Left lobe of liver (tissue), 2 donors: ENCODE measurements at places on chromosomes 7 and 10. TPM values are rescaled to one million over a fixed set of nuclear protein-coding genes. Genes with fewer than 3 reads are reported as not detected.
A peak's percentile ranks its signal among the peaks of the same experiment; 100 is the strongest.

The GNGT1 gene
- total RNA-seq = not detected

The CALML5 gene
- not detected for total RNA-seq

The CPXM2 gene
- 0.45 TPM for total RNA-seq

The FAM149B1 gene
- 11.1 TPM for total RNA-seq

The DPCD gene
- 3.6 TPM for total RNA-seq

The CALHM1 gene
- not detected for total RNA-seq

The LRMDA gene
- total RNA-seq = 9.1 TPM

The CCDC6 gene
- 8.4 TPM for total RNA-seq

The LRIT1 gene
- not detected for total RNA-seq

The STEAP1 gene
- total RNA-seq = 5.5 TPM

The SFRP5 gene
- 6.4 TPM for total RNA-seq

The PPRC1 gene
- 6.9 TPM for total RNA-seq

The ZNF804B gene
- not detected for total RNA-seq

DNA sequence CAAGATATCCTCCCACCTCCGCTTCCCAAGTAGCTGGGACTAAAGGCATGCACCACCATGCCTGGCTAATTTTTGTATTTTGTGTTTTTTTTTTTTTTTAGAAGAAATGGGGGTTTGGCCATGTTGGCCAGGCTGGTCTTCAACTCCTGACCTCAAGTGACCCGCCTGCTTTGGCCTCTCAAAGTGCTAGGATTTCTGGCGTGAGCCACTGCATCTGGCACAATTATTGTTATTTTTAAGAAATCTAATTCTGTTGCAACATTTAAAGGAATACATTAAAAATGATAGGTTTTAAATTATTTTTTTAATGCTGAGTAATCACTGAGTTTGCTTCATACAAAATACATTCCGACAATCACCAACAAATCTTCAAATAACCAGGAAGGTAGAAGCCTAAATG is 178.1 kb upstream of the SEMA3E start:
- no peak for DNase-seq

DNA sequence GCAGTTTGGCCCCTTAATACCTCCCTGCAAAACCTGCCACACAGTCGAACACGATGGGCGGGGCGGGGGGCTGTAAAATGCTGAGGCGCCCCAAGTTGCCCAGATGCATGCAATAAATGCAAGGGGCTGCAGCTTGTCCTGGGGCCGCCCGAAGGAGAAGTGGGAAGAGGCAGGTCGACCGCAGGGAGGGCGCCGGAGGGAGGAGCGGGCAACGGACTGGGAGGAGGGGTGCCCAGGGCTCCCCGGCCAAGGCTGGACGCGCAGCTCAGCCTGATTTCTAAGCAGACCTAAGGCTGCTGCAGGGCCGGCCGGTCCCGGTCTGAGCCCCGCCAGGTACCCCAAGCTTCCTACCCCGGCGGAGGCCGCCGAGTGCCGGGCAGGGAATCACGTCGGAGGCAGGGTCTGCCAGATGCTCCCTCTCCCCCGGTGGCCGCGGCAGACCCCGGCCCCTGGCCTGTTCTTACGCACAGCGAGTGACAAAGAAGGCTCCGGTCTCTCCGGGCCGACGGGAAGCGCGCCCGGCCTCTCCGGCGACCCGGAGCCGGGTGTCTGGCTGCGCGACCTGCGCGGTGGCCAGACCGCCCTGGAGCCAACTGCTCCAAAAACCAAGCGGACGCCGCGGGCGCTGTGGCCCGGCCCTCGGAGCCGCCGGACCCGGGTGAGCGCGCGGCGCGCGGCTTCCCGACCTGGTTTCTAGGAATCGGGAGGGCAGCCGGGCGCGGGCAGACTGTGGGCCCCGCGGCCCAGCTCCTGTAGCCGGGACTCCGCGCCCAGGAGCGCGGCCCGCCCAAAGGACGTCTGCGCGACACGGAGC is 744 bp upstream of the EBF3 start:
- DNase-seq = peak; percentile 39

- no peak for DNase-seq
Observed at GRCh38 chr7:41046776-41047175, 656.1 kb downstream of the INHBA start.

DNA sequence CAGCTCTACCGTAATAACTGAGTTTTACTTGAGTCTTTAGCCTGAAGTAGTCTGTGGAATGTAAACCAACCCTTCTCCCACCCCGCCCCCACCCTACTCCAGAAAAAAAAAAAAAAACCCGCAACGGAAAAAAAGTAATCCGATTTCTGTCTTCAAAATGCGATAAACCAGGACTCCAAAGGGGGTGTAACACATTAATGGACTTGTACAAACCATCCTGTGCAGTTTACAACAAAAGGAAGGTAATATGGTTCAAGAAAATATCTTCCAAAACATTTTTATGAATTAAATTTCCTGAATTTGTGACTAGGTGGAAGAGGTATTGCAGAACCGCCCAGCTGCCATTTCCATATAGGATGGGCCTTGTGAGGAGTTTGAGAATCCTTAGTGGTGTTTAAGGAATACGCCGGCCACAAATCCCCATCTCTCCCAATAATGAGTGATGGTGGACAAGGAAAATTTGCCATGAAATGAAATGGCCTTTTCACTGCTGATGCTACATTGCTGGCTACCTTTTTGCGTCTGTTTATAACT is 10.6 kb downstream of the SKIDA1 start:
- no peak for DNase-seq

DNA sequence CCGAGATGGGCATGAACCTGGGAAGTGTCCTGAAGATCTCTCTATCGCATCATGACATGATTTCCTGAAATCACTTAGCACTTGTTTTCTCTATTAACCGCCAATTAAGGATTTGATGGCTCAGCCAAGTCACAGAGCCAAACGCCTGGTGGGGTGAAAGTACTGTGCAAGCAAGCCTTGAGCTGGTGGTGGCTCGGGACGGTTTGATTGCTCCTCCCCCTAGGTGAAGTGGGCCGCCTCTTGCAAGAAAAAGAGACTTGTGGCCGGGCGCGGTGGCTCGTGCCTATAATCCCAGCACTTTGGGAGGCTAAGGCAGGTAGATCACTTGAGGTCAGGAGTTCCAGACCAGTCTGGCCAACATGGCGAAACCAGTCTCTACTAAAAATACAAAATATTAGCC is 50.3 kb downstream of the COL26A1 start:
- no peak for DNase-seq

DNA sequence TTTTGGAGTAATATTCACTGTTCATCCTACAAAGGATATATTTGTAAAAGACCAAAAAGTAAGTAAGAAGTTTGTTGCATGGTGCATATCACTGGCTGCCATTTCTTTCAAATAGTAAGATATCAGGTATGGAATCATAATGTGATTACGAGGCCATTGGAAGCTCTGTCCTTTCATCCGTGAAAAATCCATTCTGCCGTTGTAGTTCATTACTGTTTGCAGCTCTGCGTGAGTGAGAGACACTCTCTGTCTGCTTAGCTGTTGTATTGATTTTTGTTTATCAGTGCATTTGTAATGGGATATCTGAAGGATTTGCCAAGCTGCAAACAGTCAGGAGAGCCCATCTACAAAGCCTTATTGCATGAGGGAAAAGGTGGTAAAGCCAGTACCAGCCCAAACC is 44.1 kb upstream of the SLC39A12 start:
- no peak for DNase-seq

- no peak for DNase-seq
Observed at GRCh38 chr10:26540601-26541000, 102.5 kb downstream of the APBB1IP start.

DNA sequence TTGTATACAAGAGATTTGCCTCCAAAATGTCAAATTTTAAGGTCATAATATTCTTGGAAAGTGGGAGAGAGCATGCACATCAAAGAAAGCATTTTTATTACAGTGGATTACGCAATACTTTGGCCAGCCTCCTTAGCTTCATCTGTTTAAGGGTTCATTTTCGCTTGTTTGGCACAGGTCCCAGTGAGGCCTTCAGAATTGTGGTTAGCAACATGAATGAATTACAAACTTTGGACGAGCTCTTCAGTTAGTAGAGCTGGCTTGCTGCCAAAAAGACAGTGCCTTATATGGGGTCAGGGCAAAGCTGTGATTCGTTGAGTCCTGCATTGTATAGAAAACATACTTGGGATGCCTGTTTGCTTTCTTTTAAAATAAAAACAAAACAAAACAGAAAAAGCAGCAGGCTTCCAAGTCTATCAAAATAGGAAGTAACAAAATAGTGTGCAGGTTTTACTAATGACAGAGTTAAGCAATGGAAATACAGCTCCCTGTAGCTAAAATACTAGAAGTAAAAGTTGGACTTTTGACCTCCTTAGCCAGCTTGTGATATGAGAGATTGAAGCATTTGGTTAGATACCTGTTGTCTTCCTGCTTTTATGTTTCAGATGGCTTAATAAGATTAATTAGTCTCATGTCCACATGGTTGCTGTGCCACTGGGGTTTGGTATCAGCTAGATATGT is 190.8 kb downstream of the MLLT10 start:
- DNase-seq = peak; percentile 90

DNA sequence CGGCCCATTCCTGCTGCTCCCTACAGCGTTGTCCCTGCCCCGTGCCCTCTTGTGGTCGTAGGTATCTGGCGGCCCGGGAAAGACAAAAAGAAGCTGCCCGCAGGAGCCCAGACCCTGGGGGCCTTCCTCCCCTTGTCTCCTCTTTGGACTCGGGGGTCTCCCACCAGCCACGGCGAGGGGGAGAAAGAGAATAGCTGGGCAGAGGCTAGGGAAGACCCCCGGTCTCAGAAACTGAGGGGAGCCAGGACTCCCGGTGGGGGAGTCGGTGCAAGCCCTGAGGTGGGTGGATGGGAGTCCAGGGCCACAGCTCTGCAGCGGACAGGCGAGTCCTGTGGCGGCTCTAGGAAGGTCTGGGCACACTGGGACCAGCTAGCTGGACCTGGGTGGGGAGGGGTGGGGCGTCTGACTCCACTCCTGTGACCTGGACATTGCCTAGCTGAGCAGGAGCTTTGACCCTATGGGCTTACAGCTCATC is 1.3 kb upstream of the SH2D4B start:
- no peak for DNase-seq

DNA sequence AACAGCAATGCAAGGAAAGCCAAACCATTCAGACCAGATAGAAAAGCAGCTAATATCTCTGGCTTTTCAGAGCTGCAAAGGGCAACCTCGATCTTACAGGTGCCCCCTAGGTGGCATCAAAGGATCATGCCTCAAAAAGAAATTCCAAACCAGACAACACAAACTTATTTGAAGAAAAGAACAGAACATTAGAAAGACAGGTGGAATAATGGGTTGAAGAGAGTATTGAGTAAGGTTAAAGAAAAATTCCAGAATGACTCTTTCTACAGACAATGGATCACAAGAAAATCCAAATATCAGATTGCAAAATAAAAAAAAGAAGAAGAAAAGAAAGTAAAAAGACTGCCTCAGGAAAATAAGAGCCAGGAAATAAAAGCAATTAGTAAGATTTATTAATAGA is 213.7 kb downstream of the ELMO1 start:
- no peak for DNase-seq

DNA sequence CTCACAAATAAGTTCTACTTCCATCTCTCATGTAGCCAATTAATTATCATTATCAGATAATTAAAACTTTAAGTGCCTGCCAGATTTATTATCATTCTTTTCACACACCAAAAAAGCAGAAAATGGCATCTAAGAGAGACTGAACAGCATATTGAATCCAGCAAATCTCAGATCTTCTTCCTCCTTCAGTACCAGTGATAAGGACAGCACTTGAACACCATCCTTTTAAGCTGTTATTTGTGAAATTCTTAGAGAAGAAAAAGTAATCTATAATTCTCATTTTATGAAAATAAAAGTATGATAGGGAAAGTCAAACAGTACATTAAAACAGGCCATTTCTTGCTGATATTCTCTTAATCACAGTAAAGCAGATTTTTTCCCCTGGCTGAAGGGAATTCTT is 104.5 kb downstream of the ELAPOR2 start:
- no peak for DNase-seq

GRCh38 chr7:106621393-106622132 is 39.4 kb downstream of the CCDC71L start:
- DNase-seq = no peak

DNA sequence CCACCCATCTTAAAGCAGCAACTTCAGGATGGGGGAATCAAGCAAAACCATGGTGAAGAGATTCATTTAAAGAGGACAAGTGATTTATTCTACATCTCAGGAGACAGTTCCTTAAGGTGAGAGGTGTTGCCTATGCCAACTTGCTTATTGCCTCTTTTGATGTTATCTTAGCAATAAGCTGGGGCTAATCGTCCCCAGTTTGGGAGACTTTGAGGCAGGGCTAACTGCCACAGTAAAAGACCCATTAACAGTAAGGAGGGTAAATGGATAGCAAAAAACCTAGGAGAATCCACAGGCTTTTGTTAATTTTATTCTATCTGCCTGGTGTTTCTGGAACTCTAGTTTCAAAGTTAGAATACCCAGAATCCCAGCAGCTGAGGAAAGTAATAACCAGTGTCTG is 22.1 kb upstream of the HERPUD2 start:
- DNase-seq = no peak

DNA sequence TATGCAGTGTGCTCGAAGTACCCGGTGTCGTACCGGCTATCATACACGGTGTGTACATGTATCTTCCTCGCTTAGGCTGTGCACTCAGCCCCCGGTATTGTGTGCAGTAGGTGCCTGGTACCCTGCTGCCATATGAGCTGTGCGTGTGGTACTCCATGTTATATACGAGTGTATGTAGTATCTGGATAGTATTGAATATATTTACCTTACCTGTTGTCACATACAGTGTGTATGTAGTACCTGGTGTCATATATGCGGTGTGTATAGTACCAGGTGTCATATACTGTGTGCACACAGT is 1.2 kb downstream of the ZMYND11 start:
- no peak for DNase-seq

- DNase-seq = no peak
Observed at GRCh38 chr10:2798336-2799022, 268.9 kb upstream of the PFKP start.

- DNase-seq = no peak
Observed at GRCh38 chr7:99720800-99721595, 14.0 kb downstream of the CYP3A7 start.

DNA sequence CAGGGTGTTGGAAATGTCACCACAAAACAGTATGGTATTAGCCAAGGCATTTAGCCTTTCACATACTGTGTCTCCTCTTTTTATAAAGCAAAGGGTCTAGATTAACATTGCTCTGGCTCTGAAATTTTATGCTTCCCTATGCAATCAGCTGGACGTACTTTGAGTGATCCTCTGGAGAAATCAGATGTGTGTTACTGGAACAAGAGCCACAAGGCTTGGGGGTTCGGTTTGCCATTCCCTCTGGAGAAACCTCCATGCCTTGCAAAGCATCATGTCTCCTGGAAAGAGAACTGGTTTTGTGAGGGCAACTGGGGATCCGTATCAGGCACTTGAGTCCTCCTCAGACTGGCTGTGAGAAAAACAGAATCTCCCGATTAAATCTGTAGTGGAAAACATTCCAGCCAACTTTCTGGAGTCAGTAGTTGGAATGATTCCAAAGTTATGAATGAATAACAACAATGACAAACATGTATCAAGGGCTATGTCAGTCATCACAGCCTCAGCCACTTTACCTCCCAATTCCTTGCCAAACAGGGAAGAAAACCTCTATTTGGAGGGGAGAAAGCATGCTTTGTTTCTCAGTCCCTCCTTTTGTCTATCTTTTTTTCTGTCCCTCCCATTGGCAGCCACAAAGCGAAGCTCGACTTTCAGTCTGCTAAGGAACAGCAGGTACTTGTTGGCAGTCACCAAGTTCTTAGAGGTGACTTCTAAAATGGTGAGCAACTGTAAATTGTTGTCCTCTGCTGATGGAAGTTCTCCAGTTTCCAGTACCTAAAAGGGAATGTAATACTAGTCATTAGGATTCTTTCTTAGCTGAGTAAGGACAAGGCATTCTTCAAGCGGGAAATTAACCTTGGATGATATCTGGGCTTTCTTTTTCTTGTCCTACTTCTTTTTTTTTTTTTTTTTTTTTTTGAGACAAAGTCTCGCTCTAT is 864.8 kb upstream of the AUTS2 start:
- no peak for DNase-seq
